ENCODE measurements at places on chromosomes 5 and 9.

DNA sequence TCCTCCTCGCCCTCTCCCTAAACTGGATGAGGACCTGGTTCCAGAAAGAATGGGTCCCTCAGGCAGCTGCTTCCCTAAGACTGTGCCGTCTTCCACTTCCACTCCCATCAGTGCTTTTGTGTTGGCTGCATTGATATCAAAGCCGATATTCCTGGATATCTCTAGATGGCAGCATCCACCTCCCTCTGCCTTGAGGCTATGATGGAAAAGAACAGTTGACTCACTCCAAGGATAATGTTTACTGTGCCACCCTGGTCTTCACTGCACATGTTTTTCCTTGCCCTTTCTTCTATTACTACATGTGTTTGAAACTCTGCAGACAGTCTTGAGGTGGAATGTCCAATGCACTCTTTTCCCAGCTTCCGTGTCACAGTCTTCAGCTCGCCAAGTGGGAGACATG is 211.6 kb downstream of the MAST4 start:
- no peak for DNase-seq

DNA sequence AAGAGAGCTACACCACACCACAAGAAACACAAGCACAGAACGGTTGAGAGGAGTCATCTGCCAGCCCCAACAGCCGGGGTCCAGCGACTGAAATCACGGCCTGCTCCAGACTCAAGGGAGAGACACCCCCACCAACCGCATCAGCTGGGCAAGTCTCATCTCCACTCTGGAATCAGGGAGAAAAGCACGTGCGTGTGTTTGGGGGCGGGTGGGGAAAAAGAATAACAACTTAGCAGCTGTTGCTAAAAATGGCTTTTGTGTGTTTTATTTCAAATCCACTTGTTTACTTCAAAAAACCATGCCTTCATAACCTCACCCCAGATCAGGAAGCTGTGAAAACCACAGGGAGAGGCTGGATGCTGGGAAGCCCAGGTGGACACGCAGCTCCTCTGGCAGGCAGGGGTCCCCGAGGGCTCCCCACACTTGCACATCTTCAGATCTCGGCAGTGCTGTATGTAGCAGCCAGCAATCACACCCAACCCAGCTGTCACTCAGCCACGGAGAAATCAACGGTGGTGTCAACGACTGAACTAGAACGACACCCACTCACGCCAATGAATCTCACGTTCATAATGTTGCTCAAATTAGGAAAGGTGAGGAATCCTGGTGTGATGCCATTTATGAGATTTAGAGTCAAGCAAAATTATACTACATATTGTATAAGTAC is 19.0 kb downstream of the PNPLA7 start:
- DNase-seq: no peak

DNA sequence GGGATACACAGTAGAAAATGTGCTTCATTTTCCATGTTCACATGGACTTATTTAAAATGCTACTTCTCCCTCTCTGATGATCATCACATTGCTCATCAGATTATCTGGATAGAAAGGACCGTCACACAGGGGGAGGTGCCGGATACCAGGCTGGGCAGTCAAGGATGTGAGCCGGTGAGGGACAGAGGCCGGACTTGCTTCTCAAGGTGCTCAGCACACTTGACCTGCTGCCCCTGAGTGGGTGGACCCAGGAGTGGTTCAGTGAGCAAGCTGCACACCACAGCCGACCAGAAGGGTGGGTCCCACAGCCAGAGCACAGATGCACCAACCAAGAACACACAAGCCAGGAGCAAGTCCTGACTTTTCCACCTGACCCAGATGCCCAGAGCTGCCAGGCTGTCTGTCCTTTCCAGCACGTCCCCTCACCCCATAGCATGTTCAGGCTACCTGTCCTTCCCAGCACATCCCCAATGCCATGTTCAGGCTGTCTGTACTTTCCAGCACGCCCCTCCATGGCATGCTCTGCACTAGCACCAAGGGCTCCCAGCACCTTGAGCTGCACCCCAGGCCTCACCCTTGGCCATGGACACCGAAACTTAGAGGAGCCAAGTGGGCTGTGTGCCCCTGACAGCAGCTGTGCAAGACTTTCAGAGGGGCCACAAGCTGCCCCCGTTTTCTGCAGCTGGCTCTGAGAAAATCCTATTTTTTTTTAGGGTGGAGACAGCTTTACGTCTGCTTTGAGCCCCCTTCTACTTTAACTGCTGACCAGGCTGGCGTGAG is 77.8 kb downstream of the SECISBP2 start:
- DNase-seq: no peak

DNA sequence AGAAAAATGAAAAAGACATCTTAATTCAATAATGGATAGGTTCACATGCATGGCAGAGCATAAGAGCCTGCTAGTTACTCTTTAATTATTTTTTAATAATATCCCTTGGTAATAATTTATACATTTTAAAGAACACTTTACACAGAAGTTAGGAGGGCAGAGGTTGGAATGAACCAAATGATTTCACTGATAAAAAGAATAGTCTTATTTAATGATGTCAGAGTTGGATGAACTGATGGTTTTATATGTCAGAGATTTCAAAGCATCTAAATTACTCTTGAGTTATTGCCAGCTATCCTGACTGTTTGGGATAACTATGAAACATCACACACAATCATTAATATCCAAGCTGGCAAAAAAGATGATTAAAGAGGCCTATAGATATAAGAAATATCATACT is 244.8 kb downstream of the CSNK1G3 start:
- no peak for DNase-seq

DNA sequence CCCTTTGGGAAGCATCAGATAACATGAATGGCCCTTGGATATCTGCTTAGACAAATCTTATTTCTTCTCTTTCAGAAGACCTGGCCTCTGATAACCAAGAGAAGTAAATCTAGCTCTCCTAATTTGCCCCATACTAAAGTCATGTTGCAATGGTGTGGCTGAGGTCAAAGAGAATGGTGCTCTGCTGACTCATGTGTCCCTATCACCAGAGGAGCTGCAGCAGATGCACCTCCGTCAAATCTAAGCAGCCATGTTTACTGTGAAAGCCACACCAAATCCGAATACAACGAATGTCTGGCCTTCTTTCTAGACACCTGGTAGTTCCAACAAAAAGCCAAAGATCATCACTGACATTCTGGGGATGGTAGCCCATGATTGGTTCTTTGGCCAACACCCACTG is 23.2 kb downstream of the RETREG1 start:
- no peak for DNase-seq

GRCh38 chr5:76763136-76763535 is 47.2 kb downstream of the F2R start:
- peak; percentile 29 for DNase-seq

DNA sequence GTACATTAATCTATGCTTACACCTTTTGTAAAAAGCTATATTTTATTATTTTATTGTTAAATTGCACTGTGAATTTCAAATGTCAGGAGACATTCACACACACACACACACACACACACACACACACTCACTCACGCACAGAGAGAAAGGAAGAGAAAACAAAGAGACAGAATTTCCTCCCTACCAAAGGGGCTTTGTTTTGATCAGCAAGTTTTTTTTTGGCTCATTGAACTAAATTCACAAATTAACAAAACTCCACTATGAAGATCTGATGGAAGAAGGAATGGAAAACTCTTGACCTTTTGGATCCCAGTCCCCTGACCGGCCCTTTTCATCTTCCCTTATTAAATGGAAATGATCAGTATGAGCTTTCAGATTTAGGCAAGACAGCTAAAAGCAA is 161.2 kb downstream of the PDE4D start:
- DNase-seq: no peak
